GM23338 (cell line): ENCODE measurements at places on chromosomes 3 and 15. TPM values are rescaled to one million over a fixed set of nuclear protein-coding genes. Genes with fewer than 3 reads are reported as not detected.
A peak's percentile ranks its signal among the peaks of the same experiment; 100 is the strongest.

Gene GOLGA8T
- 0.42 and 0.54 TPM in 2 replicates for total RNA-seq

Gene SI
- total RNA-seq, result not detected in 2 replicates

Gene TMEM45A
- 6.5 and 7.0 TPM in 2 replicates for total RNA-seq

Gene PLCH1
- 24.4 and 25.3 TPM in 2 replicates for total RNA-seq

Gene FBN1
- 3.5 and 3.8 TPM in 2 replicates for total RNA-seq

Gene ZNF660
- total RNA-seq, result 6.1 and 10.1 TPM in 2 replicates

Gene PRKAR2A
- total RNA-seq, result 25.8 and 30.2 TPM in 2 replicates

Gene THRB
- total RNA-seq, result 3.2 and 8.0 TPM in 2 replicates

DNA sequence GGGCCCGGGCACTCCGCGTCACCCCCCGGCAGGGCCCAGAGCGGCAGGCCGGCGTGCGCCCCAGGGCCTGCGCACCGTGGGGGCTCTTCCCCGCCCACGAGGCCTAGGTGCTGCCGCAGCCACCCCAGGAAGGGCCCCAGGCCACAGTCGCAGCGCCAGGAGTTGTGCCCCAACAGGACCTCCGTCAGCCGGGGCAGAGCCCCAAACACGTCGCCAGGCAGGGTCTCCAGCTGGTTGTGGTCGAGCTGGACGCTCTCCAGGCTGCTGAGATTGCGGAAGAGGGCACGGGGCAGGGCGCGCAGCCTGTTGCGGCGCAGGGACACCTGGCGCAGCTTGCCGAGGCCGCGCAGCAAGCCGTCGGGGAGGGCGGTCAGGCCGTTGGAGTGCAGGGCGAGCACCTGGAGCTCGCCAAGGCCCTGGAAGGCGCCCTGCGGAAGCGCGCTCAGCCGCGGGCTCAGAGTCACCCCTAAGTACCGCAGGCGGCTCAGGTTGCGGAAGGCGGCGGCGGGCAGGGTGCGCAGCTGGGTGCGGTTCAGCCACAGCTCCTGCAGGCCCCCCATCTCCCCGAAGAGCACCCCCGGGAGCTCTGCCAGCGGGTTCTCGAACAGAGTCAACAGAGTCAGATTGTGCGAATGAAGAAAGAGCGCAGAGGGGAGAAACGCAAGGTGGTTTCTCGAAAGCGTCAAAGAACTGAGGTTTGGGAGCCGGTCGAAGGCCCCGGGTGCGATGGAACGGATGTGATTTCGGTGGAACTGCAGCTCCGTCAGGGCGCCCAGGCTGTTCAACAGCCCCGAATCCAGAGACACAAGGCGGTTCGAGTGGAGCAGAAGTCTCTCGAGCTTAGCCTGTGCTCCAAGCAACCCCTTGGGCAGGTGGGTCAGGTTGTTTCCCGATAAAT, 2.0 kb downstream of the GP5 start:
- H3K27ac ChIP-seq, result no peak overlapping the region
- H3K4me3 ChIP-seq, result peak overlapping the region; percentile 66
- peak; percentile 73 for DNase-seq
- peaks cover 48% of the 10 kb centered on the region for H3K27me3 ChIP-seq
- H3K4me1 ChIP-seq, result peaks cover 21% of the 10 kb centered on the region

GRCh38 chr3:160133757-160134156, 91.5 kb upstream of the C3orf80 start:
- H3K27ac ChIP-seq, result no peak overlapping the region
- no peaks in the 10 kb centered on the region for H3K36me3 ChIP-seq
- peak; percentile 70 for DNase-seq
- no peak overlapping the region for H3K4me3 ChIP-seq
- H3K27me3 ChIP-seq, result no peaks in the 10 kb centered on the region

- H3K27ac ChIP-seq, result peak overlapping the region; percentile 89; the same call in 1 of the 2 replicates
- H3K36me3 ChIP-seq, result peaks cover 29% of the 10 kb centered on the region
- DNase-seq, result peak; percentile 27
These were observed 701 bp downstream of the SGO1 start for GRCh38 chr3:20185331-20185678.

- no peak overlapping the region for H3K27ac ChIP-seq
- no peak for DNase-seq
- H3K4me3 ChIP-seq, result no peak overlapping the region
- no peaks in the 10 kb centered on the region for H3K27me3 ChIP-seq
These were observed 274.2 kb upstream of the ARRDC4 start for GRCh38 chr15:97686324-97686723.

DNA sequence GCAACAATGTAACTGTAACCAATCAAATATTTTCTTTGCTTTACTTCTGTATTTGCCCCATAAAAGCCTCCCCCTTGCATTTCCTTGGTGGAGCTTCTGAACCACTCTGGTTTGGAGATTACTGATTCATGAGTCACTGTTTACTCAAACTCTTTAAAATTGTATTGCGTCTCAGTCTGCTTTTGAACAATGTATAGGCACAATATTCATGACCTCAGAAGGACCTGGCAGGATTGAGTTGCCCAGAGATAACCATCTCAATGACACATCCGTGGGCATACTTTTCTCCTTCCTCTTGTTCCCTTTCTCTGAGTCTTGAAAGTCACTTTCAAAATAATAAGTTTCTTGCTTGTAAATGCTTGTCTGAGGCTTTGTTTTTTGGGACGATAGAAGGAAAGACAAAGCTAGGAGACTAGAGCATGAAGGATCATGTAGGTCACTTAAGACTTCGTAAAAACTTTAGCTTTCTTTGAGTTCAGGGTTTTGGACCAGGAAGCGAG, 57.1 kb upstream of the POU1F1 start:
- H3K27ac ChIP-seq, result no peak overlapping the region
- no peak overlapping the region for H3K4me3 ChIP-seq
- H3K27me3 ChIP-seq, result no peaks in the 10 kb centered on the region

DNA sequence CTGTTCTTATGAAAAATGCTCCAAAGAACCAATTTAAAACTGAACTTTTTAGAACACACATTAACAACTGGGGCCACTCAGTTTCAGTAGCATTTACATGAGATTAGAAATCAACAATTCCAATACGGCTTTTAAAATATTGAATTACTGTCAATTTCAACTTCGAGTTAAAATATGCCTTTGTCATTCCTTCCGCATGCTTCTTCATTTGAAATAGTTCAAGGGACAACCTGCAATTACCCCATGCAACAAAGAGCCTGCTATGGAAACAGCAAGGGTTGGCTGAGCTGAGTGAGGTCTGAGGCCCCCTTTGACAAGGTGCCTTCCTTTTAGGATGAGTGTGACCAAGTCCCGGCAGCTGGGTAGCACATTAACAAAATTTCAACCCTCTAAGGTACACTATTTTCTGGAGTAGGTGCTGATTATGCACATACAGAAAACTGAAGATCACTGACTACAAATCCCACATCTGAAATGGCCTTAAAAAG, 11.6 kb downstream of the PDCD10 start:
- H3K27me3 ChIP-seq, result no peaks in the 10 kb centered on the region
- 0 out of 2 replicates have a peak overlapping the region, but pooled peaks have one; percentile 12 for H3K27ac ChIP-seq
- DNase-seq, result peak; percentile 32
- no peak overlapping the region for H3K4me3 ChIP-seq
- H3K36me3 ChIP-seq, result peaks cover 18% of the 10 kb centered on the region
- H3K4me1 ChIP-seq, result peaks cover 33% of the 10 kb centered on the region

DNA sequence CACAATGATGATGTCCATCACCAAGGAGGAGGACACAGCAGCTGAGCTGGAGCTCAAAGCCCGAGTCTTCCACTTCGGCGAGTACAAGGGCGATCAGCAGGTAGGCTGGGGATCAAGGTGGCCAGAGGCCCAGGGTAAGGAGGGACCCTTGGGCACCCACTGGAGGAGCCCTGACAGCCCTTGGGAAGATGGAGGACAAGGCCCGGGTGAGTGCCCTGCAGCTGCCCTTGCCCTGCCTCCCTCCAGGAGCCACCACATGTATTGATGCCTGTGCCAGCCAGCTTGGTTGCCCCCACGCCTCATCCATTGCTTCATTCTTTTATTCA, 38.4 kb downstream of the CFAP100 start:
- DNase-seq, result no peak
- H3K4me3 ChIP-seq, result no peak overlapping the region
- no peak overlapping the region for H3K27ac ChIP-seq
- H3K36me3 ChIP-seq, result no peaks in the 10 kb centered on the region

DNA sequence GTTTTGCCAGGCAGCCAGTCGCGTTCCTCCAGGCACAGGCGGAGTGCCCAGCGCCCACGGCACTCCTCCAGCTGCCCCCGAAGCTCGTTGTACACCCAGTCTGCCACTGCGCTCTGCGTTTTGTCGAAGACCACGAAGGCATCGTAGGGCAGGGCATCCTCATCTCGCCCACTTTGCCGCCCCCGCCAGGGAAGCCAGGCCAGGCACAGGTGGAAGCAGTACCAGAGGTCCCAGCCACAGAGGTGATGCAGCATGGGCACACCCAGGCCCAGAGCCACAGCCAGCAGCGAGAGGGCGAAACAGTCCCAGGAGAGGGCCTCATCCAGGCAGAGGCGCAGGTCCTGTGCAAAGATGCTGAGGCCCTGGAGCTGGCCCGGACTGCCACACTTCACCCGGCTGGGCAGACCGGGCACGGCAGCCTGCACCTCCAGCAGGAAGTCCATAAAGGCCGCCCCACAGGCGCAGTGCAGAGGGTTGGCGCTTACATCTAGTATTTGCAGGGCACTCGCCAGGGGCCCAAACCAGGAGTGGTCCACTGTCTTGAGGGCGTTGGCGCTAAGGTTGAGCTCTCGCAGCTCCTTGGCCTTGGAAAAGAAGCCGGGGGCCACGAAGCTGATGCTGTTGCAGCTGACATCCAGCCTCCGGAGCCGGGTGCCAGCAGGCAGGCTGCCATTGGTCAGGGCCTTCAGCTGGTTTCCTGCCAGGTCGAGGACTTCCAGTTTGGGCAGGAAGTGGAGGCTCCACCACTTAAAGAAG, 3.7 kb downstream of the TLR9 start:
- H3K27me3 ChIP-seq, result no peaks in the 10 kb centered on the region
- no peaks in the 10 kb centered on the region for H3K36me3 ChIP-seq
- H3K4me3 ChIP-seq, result no peak overlapping the region
- no peak overlapping the region for H3K27ac ChIP-seq
- no peak for DNase-seq

- no peaks in the 10 kb centered on the region for H3K4me1 ChIP-seq
- H3K27me3 ChIP-seq, result no peaks in the 10 kb centered on the region
- no peak overlapping the region for H3K27ac ChIP-seq
- DNase-seq, result no peak
- H3K4me3 ChIP-seq, result no peak overlapping the region
These were observed 1036.5 kb downstream of the TUSC7 start for GRCh38 chr3:117746066-117746465.

DNA sequence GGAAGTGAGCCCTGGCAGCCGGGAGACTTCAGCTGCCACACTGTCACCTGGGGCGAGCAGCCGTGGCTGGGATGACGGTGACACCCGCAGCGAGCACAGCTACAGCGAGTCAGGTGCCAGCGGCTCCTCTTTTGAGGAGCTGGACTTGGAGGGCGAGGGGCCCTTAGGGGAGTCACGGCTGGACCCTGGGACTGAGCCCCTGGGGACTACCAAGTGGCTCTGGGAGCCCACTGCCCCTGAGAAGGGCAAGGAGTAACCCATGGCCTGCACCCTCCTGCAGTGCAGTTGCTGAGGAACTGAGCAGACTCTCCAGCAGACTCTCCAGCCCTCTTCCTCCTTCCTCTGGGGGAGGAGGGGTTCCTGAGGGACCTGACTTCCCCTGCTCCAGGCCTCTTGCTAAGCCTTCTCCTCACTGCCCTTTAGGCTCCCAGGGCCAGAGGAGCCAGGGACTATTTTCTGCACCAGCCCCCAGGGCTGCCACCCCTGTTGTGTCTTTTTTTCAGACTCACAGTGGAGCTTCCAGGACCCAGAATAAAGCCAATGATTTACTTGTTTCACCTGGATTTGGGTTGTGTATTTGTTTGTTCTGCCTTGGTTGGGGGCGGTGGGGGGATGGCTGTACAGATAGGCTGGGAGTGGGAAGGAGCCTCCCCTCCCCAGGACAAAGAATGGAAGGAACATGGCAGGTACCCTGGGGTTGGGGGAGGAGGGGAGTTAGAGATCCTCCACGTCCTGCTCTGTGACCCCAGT, 2.9 kb upstream of the GRM2 start:
- H3K4me3 ChIP-seq, result peak overlapping the region; percentile 40
- no peak overlapping the region for H3K27ac ChIP-seq
- DNase-seq, result no peak
- peaks cover 21% of the 10 kb centered on the region for H3K4me1 ChIP-seq
- H3K36me3 ChIP-seq, result no peaks in the 10 kb centered on the region
- peaks cover 19% of the 10 kb centered on the region for H3K27me3 ChIP-seq

- H3K27ac ChIP-seq, result no peak overlapping the region
- H3K27me3 ChIP-seq, result no peaks in the 10 kb centered on the region
- DNase-seq, result peak; percentile 89
- H3K4me1 ChIP-seq, result peaks cover 10% of the 10 kb centered on the region
- H3K36me3 ChIP-seq, result no peaks in the 10 kb centered on the region
These were observed 100.4 kb downstream of the DGKG start for GRCh38 chr3:186261638-186262037.

DNA sequence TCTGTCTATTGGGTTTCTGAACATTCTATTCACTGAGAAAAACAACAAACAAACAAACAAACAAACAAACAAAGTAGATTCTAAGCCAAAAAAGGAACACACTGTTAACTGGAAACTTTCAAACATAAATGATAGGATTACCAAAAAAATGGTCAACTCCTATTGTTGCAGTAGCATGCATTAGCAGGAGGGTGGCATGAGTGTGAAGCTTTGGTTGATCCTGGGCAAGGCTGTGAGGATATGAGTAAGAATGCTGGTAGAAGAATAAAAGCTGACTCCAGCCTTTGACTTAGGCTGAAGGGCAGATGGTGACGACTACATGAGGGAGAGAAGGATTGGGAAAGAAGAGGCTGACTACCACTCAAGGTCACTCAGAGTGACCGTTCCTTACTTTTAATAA, 810.3 kb downstream of the VGLL3 start:
- H3K27ac ChIP-seq, result no peak overlapping the region
- H3K4me3 ChIP-seq, result no peak overlapping the region

DNA sequence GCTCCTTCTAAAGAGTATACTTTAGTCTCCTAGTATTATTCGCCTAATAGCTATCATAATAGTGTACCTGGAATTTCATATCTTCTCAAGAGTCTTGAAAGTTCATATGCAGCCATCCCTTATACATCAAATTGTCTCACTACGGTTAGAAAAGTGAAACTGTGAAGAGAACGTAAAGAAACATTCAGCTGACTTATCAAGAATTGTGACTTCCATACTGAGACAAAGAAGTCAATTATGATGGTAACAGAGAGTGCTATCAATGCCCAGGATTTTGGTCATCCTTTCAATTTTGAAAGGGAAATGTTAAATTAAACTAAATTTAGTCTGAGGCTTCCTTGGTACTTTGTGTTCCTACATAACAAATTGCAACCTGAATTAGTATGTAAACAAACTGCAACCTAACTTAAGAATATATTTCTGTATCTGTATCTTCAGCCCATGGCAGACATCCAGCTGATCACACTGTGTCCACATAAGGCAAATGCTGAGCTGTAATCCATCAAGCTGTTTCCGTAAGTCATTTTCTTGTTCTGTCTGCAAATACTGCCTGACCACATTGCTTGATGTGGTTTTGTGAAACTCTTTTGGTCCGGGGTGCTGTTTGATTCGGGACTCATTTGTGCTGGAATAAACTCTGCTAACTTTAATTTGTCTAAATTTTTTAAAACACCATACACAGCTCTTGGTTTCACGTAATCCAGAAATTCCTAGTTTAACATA, 469.6 kb downstream of the SI start:
- H3K27me3 ChIP-seq, result no peaks in the 10 kb centered on the region
- H3K27ac ChIP-seq, result no peak overlapping the region
- no peak overlapping the region for H3K4me3 ChIP-seq
- H3K36me3 ChIP-seq, result no peaks in the 10 kb centered on the region
- H3K4me1 ChIP-seq, result no peaks in the 10 kb centered on the region
